ENCODE measurements at places on chromosomes 12 and 14. TPM values are rescaled to one million over a fixed set of nuclear protein-coding genes. Genes with fewer than 3 reads are reported as not detected.
A peak's percentile ranks its signal among the peaks of the same experiment; 100 is the strongest.

DNA sequence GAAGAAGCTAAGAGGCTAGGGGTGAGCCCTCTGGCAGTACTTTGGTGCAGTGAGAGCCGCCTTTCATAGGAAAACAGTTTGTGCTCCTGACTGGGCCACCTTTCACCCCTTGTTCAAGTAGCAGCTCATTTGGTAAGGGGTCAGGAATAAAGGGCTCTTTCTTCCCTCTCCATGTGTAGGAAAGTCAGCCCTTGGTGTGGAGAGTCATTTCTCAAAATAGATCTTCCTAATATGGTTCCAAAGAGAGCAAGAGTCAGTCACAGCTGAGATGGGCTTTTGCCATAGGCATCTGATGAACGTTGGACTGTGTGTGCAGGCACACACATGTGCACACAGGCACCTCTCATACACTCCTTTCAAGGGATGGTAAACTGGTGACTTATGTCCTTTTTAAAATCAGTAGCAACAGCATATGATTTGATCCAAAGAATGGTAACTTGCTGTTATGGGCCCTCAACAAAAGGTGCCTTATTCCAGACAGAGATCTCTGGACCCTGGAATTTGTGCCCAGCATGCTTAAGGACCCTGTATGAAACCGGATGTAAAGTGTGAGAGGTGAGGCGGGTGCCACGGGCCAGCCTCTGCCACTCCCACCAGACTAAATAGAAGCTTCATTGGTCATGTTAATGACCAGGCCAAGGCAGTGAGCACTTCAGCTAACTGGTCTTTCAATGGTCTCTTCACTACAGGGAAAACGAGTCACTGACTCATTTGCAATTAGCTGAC lies 16.7 kb upstream of the RIC8B start:
- DNase-seq: no peak

GRCh38 chr12:77644915-77645605 lies 185.6 kb upstream of the NAV3 start:
- DNase-seq: no peak

GRCh38 chr12:68559984-68560850 lies 50.5 kb upstream of the RAP1B start:
- DNase-seq: no peak

DNA sequence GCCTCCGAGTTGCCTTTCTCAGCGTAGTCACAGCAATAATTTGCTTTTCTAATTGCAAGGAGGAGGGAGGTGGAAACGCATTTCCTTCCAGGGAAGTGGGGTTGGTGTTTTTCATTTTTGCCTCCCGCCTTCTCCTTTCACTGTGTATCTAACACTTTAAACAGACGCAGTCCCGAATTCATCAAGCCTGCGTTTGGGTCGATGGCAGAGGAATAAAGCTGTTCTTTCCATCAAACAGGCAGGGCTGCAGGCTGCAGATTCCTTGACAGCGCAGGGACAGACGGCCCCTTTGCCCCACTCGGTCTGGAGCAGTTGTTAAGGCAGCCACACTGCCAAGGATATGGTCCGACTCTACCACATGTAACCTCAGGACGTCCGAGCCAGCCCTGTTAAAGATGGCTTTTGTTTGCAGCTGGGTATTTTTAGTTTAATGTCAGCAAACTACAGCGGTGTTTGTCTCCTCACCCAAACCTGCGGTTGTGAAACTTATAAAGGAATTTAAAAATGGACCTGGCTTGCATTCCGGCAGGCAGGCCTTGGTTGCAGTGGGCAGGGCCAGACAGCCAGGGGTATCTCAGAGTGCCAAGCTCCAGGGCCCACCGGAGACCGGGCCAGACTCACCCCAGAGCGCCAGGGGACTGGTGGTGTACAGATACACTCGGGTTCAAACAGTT lies 2.1 kb downstream of the CHST11 start:
- peak; percentile 62 for DNase-seq

DNA sequence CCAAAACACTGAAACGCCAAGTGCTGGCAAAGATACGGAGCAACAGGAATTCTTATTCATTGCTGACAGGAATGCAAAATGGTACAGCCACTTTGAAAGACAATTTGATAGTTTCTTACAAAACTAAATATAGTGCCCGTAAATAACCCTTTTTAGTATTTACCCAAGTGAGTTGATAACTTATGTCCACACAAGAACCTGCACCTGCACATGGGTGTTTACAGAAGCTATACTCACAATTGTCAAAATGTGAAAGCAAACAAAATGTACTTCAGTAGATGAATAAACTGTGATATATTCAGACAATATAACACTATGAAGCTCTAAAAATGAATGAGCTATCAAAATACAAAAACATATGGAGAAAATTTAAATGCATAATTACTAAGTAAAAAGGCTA lies 86.6 kb downstream of the ATXN7L3B start:
- DNase-seq: no peak

- DNase-seq: no peak
These were observed 160.9 kb downstream of the VRK1 start for GRCh38 chr14:96958057-96958456.

- no peak for DNase-seq
These were observed 124.2 kb upstream of the TSPAN8 start for GRCh38 chr12:71282020-71282419.

DNA sequence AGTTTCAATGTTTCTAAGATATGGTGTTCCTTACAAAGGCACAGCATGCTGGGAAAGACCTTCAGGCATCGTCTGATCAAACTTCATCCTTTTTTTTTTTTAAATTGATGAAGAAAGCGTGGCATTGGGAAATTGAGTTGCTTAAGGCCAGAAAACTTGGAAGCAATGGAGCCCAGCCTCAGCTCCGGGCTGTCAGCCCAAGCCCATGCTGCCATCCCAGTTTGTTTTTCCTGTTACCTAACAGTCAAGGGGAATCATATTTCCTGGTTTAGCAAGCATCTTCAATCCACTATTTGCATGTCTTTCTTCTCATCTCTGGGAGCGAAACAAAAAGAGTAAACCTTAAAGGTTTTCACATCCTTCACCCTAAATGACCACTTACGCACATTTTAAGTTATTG lies 200.2 kb downstream of the CHST11 start:
- no peak for DNase-seq

DNA sequence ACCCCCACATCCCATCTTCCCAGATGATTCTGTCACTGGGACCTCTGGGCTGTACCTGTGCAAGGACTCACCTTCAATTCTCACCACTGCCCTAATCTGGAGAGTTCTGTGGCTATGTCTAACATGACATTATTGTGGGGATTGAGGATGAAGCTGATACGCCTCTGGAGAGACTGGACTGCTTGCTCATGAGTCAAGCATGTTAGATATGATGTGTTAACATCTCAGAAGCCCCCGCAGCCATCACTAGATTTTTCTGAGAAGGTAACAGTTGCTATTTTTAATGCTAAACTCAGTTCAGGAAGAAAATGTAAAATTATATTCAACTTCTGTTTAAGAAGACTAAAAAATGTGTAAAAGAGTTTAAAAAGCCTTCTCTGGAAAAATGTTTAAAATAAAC lies 25.7 kb downstream of the JKAMP start:
- DNase-seq: no peak

DNA sequence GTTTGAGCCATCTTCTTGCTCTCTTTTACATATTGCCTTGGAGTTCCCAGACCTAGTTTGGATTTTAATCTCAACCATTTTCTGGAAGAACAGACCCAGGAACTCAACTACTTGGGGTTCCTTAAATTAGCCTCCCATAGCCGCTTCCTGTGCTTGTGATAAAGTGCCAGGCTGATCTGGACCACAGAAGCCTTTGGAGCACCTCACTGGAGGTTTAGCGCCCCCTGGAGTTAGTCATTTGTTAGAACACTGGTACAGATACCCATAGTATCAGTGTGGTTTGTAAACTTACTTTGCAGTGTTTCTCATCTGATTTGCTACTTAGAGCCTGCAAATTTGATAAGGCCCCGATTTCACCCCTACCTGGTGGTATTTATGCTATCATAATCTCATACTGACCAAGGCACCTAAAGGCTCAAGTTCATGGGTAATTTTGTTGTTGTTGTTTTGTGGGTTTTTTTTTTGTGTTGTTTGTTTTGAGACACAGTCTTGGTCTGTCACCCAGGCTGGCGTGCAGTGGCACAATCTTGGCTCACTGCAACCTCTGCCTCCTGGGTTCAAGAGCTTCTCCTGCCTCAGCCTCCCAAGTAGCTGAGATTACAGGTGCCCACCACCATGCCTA lies 3.7 kb downstream of the UNC119B start:
- DNase-seq: peak; percentile 91

DNA sequence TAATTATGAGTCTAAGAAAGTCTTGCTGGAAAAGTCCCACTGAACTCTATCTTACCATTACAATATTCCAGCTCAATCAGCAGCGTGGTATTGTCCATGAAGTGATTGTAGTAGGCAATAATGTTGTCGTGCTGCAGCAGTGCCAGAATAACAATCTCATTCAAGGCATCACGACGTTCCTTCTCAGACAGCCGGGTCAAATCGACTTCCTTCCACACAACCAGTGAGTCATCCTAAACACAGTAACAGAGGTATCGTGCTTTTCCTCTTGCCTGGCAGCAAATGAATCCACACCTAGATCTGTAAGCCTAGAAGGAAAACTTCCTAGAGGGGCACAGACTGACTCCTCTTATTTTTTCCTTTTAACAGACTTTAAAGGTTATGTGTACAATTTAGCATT lies 2.9 kb downstream of the NEK9 start:
- DNase-seq: no peak

DNA sequence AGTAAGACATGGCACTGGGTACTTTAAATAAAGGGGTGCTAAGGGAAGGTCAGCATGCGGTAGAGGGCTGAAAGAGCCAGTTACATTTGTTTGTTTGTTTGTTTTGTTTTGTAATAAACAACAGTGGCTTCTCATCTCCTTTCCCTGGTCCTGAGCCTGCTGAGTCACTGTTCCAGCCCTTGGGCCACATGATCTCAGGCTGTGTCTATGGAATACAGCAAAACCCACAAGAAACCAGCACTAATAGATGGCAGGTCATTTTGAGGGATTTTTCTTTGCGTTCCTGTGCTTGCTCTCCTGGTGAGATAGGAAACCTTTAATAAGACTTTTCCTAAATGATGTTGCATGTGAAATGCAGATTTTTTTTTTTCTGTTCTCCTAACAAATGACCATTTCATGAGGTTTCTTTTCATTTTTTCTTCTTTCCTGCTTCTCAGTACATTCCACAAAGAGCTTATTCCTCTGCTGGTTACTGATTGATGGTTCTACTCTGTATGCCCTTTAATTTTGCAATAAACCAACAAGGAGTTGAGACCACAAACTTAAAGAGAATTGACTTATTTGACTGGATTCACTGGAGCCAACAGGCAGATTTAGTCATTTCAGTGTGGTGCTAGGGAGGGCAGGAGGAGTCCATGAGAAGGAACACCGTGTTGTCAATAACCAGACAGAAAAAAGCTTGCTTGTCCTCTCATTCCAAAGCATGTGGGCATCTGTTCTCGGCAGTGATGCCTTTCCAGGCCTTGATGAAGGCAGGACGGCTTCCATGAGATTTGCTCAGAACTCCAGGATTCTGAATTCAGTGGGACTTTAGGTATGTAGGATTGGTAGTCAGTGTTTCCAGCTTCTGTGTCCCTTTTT lies 459.2 kb downstream of the RAD51B start:
- DNase-seq: no peak

- DNase-seq: no peak
These were observed 52.3 kb downstream of the SYNE3 start for GRCh38 chr14:95464103-95464502.

- no peak for DNase-seq
These were observed 2.7 kb downstream of the JDP2 start for GRCh38 chr14:75430526-75430925.

DNA sequence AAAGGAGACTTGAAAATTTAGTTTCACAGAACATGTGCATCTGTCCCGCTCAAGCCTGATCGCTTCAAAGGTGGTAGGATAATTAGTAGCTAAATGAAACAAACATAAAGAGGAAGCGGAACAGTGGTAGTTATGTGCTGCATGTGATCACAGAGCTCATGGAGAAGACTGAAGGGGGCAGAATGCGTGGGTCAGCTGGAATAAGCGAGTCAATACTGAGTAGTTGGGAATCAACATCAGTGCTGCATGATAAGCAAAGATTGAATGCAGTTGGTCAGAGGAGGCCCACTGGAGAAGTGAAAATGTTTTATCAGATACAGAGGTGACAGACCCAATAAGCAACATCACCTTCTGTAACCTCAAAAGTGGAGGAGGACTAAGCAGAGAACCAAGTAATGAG lies 95.1 kb upstream of the RFX4 start:
- DNase-seq: no peak

DNA sequence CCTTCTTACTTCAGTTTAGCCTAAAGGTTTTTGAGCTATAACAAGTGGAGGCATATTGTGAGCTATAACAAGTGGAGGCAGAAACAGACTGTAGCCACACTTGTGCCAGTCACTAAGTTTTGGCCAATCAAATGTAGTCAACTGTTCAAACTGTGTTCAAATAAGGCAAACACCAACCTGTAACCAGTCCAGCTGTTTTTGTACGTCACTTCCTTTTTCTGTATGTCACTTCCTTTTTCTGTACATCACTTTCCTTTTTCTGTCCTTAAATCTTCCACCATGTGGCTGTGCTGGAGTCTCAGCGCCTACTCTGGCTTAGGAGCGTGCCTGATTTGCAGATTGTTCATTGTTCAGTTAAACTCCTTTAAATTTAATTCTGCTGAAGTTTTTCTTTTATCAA lies 79.7 kb downstream of the FUT8 start:
- DNase-seq: no peak

- no peak for DNase-seq
These were observed 888.1 kb downstream of the TMEM121 start for GRCh38 chr14:106414464-106414863.

- DNase-seq: no peak
These were observed 114.7 kb downstream of the DAAM1 start for GRCh38 chr14:59303216-59303615.

DNA sequence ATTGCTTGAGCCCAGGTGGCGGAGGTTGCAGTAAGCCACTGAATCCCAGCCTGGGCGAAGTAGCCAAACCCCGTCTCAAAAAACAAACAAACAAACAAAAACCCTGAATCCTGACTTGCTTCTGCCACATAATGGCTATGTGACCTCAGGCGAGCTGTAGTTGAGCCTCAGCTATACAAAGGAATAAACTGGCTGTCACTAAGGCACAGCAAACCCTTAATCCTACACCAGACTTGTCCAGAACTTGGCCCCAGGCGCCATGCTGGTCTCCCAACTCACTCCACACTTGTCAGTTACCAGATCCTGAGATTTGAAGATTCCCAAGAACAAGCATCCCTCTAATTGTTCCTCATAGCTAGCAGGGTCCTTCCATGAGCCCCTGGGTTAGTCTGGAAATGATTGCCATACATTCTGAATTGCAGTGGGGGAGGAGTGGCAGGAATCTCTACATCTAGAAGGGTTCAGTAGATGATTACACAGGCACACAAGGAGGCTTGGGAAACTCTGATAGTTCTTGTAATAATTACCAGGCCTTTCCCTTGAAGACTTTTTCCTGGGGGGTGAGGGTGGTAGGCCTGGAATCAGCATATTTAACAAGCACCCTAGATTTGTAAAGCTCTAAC lies 9.9 kb downstream of the MAP3K12 start:
- DNase-seq: no peak

GRCh38 chr12:10741845-10742244 lies 18.7 kb upstream of the YBX3 start:
- DNase-seq: no peak

Gene PSMC6
- total RNA-seq: 70.3 TPM

Gene MANSC4
- total RNA-seq: not detected

Gene AJUBA
- 4.7 TPM for total RNA-seq

Gene BBOF1
- total RNA-seq: 4.1 TPM

Gene MYO1H
- 0.41 TPM for total RNA-seq

Gene HOXC13
- total RNA-seq: not detected

Gene APOLD1
- total RNA-seq: 0.93 TPM
